ENCODE measurements at places on chromosomes 11 and 22.

GRCh38 chr11:17792161-17792560 is 57.6 kb downstream of the KCNC1 start:
- no peak for DNase-seq

GRCh38 chr11:73463359-73463758 is 87.2 kb downstream of the RELT start:
- DNase-seq, result no peak

DNA sequence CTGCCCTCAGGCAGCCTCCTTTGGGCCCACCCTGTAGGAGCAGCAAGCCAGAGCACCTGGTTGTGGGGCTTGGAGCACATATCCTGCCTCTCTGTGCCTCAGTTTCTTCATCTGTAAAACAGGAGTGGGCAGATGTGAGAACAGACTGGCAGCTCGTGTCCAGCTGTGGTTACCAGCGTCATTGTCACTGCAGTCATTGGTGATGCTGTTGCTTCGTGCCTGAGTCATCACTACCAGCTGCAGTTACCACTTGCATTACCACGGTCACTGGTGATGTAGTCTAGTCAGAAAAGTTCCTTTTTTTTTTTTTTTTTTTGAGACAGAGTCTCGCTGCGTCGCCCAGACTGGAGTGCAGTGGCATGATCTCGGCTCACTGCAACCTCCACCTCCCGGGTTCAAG is 20.4 kb downstream of the RSPH14 start:
- DNase-seq, result no peak

DNA sequence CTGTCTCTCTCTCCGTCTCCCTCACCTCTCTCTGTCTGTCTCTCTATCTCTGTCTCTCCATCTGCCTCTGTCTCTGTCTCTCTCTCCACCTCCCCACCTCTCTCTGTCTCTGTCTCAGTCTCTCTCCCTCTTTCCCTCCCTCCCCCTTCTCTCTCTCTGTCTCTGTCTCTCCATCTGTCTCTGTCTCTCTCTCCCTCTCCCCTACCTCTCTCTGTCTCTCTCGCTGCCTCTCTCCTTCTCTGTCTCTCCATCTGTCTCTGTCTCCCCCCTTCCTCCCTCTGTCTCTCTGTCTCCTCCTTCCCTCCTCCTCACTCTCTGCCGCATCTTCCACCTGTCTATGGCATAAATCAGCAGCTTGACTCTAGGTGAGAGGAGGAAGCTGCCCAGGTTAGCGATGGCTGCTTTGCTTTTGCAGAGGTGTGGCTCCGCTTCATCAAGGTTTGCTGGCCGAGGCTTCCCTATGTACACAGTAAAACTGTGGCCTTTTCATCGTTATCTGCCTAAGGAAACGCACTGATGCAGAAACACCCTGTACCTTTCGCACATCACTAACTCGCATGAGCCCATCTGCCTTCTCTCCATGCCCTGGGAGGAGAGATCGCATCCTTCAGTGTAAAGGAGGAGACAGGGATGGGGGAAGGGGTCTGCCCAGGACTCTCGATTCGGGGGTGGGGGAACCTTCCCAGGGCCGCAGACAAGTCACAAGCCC is 44.5 kb downstream of the ANO1 start:
- DNase-seq, result no peak

DNA sequence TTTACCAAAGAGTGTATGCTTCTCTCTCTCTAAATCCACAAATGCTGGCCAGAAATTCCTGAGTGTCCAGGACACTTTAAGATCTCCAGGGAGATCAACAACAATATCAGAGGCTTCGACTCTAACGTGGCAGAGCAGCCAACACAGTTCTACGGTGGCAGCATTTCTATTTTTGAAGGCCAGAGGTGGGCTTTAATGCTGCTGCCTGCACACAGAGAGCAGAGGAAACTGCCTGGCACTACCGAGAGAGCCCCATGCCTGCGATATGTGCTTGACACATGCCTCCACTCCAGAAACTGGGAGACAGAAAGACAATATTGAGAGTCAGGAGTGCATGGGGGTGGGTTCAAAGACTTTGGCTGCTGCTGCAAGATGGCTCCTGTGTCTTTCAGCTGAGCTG is 48.8 kb upstream of the GALNT18 start:
- DNase-seq, result no peak

DNA sequence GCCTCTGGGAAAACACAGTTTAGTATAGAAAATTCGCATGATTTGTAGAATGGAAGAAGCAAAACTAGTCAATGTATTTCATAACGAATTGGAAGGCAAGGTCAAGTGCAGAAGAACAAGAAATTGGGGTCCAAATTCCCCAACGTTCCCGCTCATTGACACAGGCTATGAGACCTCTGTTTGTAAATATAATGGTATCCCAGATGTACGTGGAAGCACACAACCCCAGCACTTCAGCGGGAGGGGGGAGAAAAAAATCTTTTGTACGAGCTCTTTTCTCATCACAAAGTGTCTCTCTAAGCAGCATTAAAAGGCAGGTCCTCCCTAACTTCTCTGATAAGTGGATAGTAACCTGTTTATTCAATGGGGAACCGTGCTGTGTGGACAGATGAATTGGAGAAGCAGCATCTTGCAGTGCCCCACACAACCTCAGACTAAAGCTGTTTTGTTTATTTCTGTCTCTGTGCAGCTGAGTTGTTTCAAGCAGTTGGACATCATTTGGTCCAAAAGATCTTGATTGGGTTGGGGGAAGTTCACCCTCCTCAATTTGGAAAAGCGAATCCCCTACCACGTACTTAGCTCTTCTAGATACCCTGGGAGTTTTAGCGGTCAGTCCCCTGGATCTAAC is 1.1 kb upstream of the GAB2 start:
- no peak for DNase-seq

DNA sequence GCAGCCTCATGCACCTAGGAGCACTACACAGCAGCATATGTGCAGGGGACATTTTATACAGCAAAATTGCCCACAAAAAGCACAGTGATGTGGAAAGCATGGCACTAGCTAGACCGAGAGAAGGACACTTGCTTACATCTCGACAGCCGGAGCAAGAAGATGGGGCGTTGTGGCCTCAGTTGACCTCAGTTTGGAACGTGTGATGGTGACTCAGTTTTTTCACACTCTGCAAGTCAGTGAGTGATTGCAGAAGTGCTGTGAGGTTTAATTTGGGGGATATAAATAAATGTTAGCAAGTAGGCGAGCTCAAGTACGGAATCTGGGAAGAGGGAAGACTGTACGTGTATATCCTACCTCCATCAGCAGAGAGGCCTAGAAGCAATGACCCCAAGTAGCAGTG is 23.3 kb downstream of the LRP5 start:
- DNase-seq, result no peak

GRCh38 chr22:17749605-17750395 is 24.5 kb downstream of the BID start:
- DNase-seq, result no peak

GRCh38 chr22:37363261-37363992 is 63.9 kb downstream of the ELFN2 start:
- no peak for DNase-seq

DNA sequence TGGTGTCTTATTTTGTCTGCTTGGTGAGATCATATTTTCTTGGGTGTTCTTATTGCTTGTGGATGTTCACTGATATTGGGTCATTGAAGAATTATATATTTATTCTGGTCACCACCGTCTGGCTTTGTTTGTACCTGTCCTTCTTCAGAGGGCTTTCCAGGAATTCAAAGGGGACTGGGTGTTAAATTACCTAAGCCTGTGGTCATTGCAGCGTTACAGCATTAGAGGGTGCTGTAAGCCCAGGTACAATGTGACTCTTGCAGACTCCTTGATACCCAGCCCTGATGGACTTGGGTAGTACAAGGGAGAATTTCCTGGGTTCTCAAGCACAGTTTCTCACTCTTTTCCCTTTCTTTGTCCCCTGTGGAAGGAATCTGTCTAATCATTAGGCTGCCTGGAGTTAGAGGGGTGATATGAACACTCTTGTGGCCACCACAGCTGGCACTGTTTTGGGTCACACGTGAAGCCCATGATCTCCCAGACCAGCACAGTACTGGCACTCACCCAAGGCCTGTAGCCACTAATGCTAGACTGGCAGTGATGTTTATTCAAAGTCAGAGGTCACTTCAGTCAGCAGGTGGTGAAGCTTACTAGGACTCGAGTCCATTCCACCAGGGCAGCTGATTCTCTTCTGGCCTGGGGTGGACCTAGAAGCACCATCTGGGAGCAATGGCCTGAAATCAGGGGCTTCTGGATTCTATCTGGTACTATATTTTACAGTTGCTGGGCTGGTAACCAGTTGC is 56.1 kb upstream of the NARS2 start:
- no peak for DNase-seq

GRCh38 chr11:132288036-132288435 is 917.6 kb downstream of the NTM start:
- no peak for DNase-seq

DNA sequence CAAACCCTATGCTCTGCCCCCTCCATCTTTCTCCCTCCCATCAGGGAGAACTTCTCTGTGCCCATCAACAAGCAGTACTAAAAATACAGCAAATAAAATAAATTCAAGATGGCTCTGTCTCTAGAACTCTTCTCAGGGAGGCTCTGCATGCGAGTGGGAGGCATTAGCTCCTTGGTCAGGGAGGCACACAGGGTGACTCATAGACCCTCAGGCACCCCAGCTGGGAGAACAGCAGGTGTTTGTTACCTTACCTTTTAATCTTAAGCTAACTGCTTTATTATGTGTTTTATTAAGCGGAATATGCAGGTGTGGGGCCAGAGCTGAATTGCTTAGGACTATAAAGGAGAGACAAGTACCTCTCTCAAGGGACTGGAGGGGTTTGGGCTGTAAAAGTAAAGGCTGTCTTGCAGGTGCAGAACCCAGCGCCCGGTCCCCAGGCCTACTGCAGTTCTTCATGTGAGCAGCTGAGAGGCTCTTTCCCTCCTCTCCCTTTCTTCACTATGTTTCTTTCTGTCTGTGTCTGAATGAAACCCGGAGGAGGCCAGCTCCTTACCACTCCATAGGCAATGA is 20.8 kb downstream of the CSNK2A3 start:
- DNase-seq, result no peak

DNA sequence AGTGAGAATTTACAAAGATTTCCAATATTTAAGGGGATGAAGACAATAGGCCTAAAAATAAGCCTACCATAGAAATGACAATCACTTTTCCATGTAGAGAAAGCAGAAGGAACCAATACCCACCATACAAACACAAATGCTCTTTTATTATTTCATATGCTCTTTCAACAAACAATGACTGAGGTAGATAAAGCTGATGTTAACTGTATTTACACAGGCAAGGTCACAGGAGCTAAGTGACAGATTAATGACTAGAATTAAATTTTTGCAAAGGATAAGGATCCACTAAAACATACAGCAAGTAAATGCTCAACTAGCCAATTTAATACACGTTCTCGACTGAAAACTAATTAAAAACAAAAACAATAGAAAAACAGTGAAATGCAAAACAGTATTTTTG is 34.2 kb downstream of the PICALM start:
- DNase-seq, result no peak

DNA sequence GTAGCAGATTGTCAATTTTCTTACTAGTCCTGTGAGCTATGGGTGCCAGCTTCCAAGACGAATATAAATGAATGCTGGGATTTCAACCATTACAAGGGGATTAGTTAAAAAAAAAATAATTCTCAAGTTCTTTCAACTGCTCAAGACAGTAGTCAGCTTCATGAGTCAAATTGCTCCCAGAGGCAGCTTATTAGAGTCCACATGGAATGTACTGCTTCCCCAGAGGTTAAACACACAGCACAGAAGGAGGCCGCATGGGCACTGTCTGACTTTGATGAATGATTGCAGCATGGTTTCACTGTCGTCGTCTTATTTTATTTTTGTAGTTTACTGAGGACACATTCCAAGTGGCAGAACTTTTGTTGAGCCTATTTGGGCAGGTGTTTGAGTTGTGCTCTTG is 563.2 kb downstream of the TMEM135 start:
- no peak for DNase-seq

GRCh38 chr11:125925247-125925740 is 20.6 kb upstream of the VSIG10L2 start:
- DNase-seq, result no peak

GRCh38 chr22:48488149-48488551 is 1339.5 kb downstream of the BRD1 start:
- DNase-seq, result no peak

DNA sequence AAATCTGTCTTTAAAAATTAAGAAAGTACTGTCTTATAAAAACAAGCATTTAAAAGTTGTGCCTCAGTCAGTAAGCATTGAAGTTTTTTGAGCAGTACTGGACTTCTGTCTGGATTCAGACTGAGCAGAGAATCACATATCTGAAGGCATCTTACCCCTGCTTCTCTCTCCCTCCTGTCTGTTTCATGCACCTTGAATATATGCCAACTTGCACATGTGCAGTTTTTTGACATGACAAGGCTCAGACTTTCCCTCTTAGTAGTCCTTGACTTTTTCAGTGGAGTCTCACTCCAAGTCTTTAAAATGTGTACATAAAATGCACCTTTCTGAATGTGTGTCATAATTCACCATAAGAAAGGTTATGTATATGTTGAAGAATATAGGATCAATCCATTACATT is 19.8 kb downstream of the SPECC1L start:
- no peak for DNase-seq

GRCh38 chr22:42881982-42882656 is 25.0 kb upstream of the ARFGAP3 start:
- no peak for DNase-seq

- no peak for DNase-seq
Observed at GRCh38 chr11:36365907-36366306, 69.8 kb downstream of the PRR5L start.

DNA sequence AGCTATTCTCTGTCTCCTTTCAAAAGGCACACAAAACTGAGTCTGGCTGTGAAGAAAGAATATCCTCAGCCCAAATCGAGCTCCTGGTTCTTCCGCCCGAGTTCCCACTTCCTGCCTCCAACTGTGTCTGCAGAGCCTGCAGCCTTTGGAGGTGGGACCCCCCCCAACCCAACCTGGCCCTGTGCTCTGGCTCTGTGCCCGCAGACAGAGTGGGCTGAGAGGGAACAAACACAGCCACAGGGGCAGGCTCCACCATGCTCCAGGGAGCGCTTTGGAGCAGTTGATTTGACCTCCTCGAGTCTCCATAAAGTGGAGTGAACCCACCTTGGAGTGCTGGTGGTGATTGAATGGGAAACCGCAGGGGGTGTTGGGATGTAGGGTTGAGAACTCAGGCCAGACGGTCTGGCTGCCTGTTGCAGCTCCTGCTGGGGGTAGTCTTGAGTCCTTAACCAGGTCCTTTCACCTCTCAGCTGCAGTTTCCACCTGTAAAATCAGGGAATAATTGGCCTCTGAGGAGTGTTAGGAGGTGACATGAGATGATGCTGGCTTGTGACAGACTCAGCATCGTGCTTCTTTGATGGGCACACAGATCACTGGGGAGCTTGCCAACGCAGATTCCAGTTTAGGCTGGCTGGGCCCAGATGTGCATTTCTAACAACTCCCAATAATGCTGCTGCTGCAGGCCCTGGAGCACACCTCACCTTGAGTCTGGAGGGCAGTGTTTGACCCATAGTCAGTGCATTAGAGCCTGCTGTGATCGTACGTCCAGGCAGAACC is 11.4 kb downstream of the DAGLA start:
- DNase-seq, result no peak

- DNase-seq, result no peak
Observed at GRCh38 chr22:29693671-29694070, 26.1 kb upstream of the CABP7 start.

GRCh38 chr11:105181100-105181499 is 41.5 kb upstream of the CARD18 start:
- DNase-seq, result no peak

GRCh38 chr22:29095459-29095858 is 22.6 kb downstream of the KREMEN1 start:
- no peak for DNase-seq

- DNase-seq, result no peak
Observed at GRCh38 chr22:46612904-46613605, 7.1 kb upstream of the GRAMD4 start.

GRCh38 chr22:36765131-36765942 is 10.6 kb downstream of the IFT27 start:
- no peak for DNase-seq

GRCh38 chr22:40310081-40310767 is 36.1 kb upstream of the ADSL start:
- DNase-seq, result peak; percentile 70
